D721Med (cell line): ENCODE measurements at places on chromosomes 7 and 10.

DNA sequence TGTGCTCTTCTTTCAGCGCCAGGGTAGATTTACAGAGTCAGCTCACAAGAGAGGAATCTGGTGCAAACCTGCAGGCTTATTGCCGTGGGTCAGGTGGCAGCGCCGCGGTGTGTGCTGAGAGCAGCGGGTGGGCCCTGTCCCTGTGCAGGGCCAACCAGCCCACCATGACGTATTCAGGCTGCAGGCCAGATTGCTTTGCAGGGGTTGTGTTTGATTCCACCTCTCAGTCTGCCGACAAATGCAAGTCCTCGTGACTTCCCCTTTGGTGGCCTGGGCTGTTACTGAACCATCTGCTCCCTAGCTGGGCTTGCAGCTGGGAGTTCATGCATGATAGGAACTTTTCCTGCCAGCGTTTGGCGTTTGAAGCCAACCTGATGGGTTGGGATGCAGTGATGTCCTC is 66.7 kb upstream of the LEP start:
- DNase-seq = no peak

- DNase-seq = no peak
Measured at GRCh38 chr7:132394283-132395198, 181.7 kb downstream of the PLXNA4 start.

DNA sequence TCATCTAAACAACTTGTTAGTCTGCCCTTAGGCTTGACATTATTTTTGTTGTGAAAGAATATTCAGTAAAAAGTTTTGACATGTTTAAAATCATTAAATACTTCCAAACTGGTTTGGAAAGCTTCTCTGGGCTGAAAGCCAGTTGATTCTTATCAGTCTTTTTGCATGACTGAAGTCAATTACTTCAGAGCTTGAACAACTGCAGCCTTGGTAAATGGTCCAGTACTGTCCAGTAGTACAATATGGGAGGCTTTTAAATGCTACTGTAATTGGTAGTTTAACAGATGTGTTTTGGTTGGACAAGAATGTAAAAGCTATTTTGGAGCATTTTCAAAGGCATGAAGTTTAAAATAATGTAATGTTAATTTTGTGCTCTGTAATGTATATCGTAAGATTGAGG is 103.4 kb downstream of the SDK1 start:
- no peak for DNase-seq

GRCh38 chr7:4245866-4246470 is 436.1 kb upstream of the FOXK1 start:
- no peak for DNase-seq

DNA sequence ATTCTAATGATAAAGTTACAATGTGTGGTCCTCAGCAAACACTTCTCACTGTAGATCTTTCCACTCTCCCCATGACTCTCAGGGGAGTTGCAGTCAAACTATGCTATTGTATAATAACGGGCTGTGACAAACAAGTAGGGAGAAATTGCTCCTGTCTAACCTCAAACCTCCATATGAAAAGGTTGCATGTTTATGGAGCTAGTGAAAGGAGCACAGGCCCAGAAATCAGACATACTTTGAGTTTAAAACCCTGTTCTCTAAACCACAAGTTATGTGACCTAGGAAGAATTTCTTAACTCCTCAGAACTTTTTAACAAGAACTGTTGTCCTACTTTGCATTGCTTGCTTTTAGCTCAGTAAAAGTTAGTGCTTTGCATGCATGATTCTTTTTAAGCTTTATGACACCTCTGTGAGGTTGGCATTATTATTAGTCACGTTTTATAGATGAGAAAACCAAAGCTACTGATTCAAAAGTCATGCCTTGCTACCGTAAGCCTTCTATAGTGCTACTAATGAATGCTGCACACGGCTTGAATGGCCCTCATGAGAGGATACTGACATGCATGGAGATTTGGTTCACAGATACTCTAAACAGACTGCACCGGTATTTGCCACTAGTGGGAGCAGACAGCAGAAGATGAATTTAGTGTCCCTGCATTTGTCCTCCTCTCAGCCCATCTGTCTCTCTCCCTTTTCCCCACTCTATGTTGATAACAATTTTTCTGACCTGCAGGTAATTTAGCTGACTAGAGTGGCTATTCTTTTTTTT is 129.5 kb upstream of the PCGF5 start:
- DNase-seq = no peak
